ENCODE measurements at places on chromosomes 6 and 20. TPM values are rescaled to one million over a fixed set of nuclear protein-coding genes. Genes with fewer than 3 reads are reported as not detected.
A peak's percentile ranks its signal among the peaks of the same experiment; 100 is the strongest.

GRCh38 chr6:31614684-31615578 is at the start of gene AIF1:
Gene AIF1, plus strand, starts transcription at chr6:31615234. Its CDS starts 96 bp downstream, at chr6:31615330.
- no peaks in the 10 kb centered on the region for H3K27me3 ChIP-seq
- no peaks in the 10 kb centered on the region for H3K36me3 ChIP-seq
- H3K27ac ChIP-seq, result peak within 1 kb of the TSS; percentile 51

The CLDN20 gene
- not detected for total RNA-seq

- no peaks in the 10 kb centered on the region for H3K4me1 ChIP-seq
- H3K27ac ChIP-seq, result no peak overlapping the region
- no peak overlapping the region for H3K4me3 ChIP-seq
- no peak for DNase-seq
Measured at GRCh38 chr6:100346203-100346602, 118.5 kb downstream of the SIM1 start.

The MUC21 gene
- total RNA-seq, result not detected

GRCh38 chr6:148193063-148193680 is 149.5 kb upstream of the SASH1 start:
- H3K27me3 ChIP-seq, result no peaks in the 10 kb centered on the region
- DNase-seq, result no peak
- peaks cover 22% of the 10 kb centered on the region for H3K4me1 ChIP-seq
- H3K27ac ChIP-seq, result no peak overlapping the region

DNA sequence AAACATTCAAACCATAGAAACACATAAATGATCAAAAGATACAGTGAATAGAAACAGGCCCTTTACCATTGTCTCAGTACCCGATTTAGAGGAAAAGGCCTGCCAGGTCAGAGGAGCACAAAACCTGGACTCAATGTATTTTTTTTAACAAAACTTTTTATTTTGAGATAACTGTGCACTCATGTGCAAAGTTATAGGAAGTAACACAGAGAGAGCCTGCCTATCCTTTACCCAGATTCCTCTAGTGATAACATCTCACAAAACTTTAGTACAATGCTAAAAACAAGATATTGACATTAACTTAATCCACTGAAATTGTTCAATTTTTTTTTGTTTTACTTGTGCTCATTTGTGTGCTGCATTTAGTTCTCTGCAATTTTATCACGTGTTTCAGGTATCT is 36.8 kb upstream of the SAMD3 start:
- H3K27ac ChIP-seq, result no peak overlapping the region
- no peaks in the 10 kb centered on the region for H3K36me3 ChIP-seq
- no peak overlapping the region for H3K4me3 ChIP-seq
- H3K27me3 ChIP-seq, result no peaks in the 10 kb centered on the region
- no peaks in the 10 kb centered on the region for H3K4me1 ChIP-seq

- no peaks in the 10 kb centered on the region for H3K27me3 ChIP-seq
- no peak for DNase-seq
- no peak overlapping the region for H3K4me3 ChIP-seq
Measured at GRCh38 chr20:13799040-13799439, 14.2 kb downstream of the NDUFAF5 start.

DNA sequence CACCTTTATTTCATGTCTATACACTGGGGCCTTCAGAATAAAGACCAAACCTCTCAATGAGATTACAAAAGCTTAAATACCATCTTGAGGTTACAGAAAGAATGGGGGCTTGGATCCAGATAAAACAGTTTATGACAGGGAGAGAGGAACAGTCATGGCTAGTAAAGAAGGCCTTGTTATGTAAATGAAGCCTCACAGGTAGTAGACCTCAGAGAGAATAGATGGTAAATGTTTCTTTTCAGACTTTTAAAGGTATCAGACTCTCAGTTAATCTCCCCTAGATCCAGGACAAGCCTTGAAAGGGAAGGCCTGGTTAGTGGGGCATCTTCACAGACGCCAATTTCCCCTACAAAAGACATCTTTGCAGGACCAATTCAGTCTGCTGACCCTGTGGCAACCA is 1325.6 kb downstream of the HACE1 start:
- no peak for DNase-seq
- H3K27me3 ChIP-seq, result no peaks in the 10 kb centered on the region
- no peak overlapping the region for H3K4me3 ChIP-seq
- no peaks in the 10 kb centered on the region for H3K4me1 ChIP-seq

- no peak overlapping the region for H3K4me3 ChIP-seq
- DNase-seq, result no peak
- H3K4me1 ChIP-seq, result no peaks in the 10 kb centered on the region
- no peaks in the 10 kb centered on the region for H3K27me3 ChIP-seq
Measured at GRCh38 chr6:15631432-15631831, 31.4 kb downstream of the DTNBP1 start.

- no peak for DNase-seq
- no peaks in the 10 kb centered on the region for H3K27me3 ChIP-seq
- no peaks in the 10 kb centered on the region for H3K4me1 ChIP-seq
- no peaks in the 10 kb centered on the region for H3K36me3 ChIP-seq
- H3K27ac ChIP-seq, result no peak overlapping the region
Measured at GRCh38 chr20:22796469-22797077, 212.2 kb upstream of the FOXA2 start.

- H3K4me1 ChIP-seq, result peaks cover 9% of the 10 kb centered on the region
- no peak overlapping the region for H3K4me3 ChIP-seq
- no peaks in the 10 kb centered on the region for H3K27me3 ChIP-seq
- H3K27ac ChIP-seq, result peak overlapping the region; percentile 6
- H3K36me3 ChIP-seq, result peaks cover 2% of the 10 kb centered on the region
- DNase-seq, result no peak
Measured at GRCh38 chr20:44993343-44993742, 27.0 kb downstream of the STK4 start.

DNA sequence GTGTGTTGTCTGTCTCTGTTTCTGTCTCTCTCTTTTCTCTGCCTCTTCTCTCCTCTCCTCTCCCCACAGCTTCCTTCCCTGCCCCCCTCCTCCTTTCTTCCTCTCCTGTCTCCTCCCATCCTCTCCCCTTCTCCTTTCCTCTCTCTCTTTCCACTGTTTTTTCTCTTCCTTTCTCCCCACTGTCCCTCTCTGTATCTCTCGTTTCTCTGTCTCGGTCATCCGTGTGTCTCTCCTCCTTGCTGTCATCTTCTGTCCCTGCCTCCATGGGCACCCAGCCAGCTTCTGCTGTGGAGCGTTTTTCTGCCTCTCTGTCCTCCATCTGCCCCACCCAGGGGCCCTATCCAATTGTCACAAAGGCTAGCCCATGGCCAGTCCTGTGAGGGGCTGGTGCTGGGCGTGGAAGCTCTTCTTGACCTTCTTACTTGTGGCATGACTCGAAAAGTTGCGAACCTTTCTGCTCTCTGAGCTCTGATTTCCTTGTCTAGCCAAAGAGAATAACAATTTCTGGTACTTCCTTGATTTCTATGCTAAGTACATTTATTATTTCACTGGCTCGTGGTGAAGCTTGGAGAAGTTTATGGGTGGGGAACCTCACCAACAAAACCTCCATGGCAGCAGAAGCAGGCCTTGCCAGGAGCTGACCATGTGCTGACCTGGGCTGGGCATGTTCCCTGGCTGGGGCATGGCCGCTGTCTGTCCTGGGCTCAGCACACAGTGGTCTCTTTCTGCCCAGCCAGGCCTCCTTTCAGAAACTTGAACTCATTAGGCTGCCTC is 69.3 kb downstream of the CEBPB start:
- no peaks in the 10 kb centered on the region for H3K27me3 ChIP-seq
- no peaks in the 10 kb centered on the region for H3K36me3 ChIP-seq
- DNase-seq, result no peak
- no peak overlapping the region for H3K27ac ChIP-seq
- no peak overlapping the region for H3K4me3 ChIP-seq

DNA sequence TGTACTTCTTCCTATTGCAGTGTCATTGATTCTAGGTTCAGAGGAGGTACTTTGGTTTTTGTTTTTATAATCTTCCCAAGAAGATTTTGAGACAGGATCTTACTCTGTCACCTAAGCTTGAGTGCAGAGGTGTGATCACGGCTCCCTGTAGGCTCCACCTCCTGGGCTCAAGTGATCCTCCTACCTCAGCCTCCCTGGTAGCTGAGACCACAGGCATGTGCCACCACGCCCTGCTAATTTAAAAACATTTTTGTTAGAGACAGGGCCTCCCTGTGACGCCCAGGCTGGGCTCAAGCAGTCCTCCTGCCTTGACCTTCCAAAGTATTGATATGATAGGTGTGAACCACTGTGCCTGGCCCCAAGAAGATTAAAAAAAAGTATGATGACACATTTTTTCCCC is 3.4 kb upstream of the SLC17A5 start:
- no peak for DNase-seq
- no peaks in the 10 kb centered on the region for H3K4me1 ChIP-seq
- no peak overlapping the region for H3K4me3 ChIP-seq

DNA sequence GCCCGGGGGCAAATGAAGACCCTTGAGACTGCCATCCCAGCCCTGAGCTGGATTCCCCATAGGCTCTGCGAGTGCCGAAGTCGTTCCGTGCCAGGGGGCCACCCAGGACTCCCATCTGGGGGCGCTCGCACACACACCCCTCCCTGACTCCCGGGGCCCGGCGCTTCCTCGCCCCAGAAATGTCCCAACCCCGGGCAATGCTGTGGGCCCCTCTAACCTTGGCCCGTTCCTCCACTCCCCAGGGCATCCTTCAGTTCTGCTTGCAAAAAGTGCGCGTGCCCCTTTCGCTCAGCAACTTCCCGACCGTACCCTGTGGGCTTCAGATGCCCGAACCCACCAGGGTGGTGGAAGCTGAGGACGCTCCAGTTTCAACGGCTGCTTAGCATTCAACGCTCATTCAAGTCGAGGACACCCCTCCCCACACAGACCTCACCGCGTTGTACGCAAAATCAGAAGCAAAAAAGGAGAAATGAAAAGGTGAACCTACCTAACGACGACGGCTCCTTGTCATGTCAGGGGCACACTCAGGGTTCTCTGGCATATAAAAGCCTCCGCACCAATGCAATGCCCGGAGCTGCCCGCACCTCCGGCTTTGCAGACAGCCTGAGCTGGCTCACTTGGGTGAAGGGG is 25.3 kb downstream of the RIPOR2 start:
- no peaks in the 10 kb centered on the region for H3K27me3 ChIP-seq
- peaks cover 15% of the 10 kb centered on the region for H3K4me1 ChIP-seq
- H3K4me3 ChIP-seq, result peak overlapping the region; percentile 50
- no peak overlapping the region for H3K27ac ChIP-seq

DNA sequence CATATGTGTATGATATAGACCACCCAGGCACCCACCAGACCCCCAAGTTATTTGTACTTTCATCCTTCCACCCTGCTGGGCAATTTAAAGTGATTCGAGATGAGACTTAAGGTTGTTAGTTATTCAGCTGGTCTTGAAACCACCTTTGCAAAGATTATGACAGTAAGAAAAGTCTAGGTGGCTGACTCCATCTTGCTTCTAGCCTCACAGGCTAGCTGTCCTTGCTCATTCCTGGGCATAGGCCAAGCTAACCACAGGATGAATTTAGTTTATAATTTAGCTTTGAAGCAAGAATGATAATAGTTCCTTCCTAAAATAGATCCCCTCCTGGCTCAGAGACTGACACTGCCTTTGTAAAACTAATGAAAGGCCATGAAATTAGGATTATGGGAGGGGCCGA is 71.9 kb upstream of the IYD start:
- H3K4me3 ChIP-seq, result no peak overlapping the region
- no peak for DNase-seq
- H3K27ac ChIP-seq, result no peak overlapping the region
- H3K36me3 ChIP-seq, result no peaks in the 10 kb centered on the region

The MOXD1 gene
- 1.4 TPM for total RNA-seq

Data from right lobe of liver (tissue), 6 donors.